Tongue (tissue), 3 donors: ENCODE measurements at places on chromosomes 16 and 17.

DNA sequence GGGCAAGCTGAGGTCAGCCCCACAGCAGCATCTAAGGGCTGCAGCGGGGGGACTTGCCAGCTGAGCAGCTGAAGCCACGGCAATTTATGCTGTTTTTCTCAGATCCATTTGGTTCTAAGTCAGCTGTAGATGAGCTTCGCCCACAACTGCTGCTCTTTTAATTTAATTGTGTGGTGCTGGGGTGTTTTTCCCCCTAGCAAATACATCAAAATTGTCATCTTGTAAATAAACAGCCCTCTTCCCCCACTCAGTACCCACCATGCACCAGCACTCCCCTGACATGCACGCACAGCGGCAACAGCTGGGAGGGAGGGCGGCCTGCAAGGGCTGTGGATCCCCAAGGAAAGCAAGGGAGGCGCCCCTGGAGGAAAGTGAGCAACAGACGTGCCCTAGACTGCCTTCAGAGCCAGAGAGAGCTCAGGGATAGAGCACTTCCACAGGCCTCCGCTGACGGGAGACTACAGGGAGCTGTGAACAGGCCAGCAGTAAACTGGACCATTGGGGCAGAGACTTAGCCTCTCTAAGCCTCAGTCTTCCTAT is 149.5 kb downstream of the TMEM132E start:
- no peak for DNase-seq

- peak; percentile 75 for DNase-seq
Observed at GRCh38 chr17:44970136-44970741, 2.1 kb upstream of the C1QL1 start.

GRCh38 chr16:47037396-47037745 is 63.9 kb upstream of the DNAJA2 start:
- no peak for DNase-seq

DNA sequence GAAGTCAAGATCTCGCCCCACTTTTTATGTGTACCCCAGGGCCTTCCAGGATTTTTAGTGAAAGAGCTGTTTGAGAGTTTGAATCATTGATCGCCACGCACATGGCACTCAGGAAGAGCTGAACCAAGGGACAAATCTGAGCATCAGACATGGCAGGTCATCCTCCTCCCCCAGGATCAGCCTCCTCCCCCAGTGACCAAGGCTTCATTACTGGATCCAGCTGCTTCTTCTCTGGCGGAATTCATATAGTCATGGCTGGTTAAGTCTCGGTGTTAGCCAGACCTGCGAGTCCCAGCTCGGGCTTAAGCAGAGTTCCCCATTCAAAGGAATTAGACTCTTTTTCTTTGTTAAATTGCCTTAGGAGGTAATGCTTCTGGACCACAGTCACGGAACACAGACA is 32.5 kb downstream of the CDRT4 start:
- DNase-seq, result peak; percentile 75

GRCh38 chr17:31724026-31724425 is 135.0 kb downstream of the COPRS start:
- no peak for DNase-seq

- peak; percentile 67 for DNase-seq
Observed at GRCh38 chr17:73901661-73902415, 257.6 kb upstream of the SDK2 start.

GRCh38 chr17:17109907-17110306 is 67.7 kb downstream of the MPRIP start:
- no peak for DNase-seq

DNA sequence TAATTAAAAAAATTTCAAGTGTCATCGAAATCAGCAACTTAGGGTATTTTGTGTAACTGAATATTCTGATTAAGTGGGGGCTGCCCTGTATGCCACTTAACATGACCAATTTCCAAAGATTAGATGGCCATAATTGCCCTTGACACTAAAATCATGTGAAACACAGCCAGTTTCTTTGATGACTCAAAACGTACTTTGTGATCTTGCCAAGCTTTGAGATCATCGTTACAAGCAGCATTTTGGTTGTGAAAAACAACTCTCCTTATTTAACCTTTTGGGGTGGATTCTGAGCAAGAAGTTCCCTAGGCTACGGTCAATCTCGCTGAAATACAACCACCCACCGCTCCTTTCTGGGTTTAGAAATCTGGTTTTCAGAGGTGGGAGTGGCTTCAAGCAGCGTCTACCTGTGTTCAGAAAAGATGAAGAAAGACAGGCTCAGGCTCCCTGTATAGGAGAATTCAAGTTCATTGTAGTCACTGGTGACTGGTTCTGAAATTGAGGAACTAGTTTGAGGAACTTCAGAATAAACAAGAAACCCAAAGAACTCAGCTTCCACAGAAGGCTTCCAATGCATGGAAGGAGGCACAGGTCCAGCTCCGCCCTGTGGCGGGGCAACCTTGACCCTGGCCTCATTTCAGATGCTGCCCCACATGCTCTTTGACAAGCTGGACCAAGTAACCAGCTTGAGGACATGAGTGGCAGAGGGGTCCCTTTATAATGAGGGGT is 9.4 kb downstream of the MAP3K14 start:
- DNase-seq, result peak; percentile 56

GRCh38 chr17:699345-699744 is 15.3 kb downstream of the VPS53 start:
- DNase-seq, result no peak

- no peak for DNase-seq
Observed at GRCh38 chr17:42953669-42954068, 10.6 kb downstream of the AARSD1 start.

GRCh38 chr17:44358066-44358465 is 5.6 kb downstream of the FAM171A2 start:
- DNase-seq, result no peak

DNA sequence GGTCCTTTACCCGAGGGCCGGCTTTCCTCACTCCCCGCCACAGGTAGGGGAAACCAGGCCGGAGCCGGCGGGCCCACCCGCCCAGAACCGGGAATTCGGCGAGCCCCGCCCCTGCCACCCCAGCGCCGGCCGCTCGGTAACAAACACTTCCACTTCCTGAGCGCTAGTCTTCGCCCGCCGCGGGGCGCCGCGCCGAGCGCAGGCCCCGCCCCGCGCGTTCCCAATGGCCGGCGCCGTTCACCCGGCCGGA is 224 bp upstream of the NHERF1 start:
- DNase-seq, result no peak

DNA sequence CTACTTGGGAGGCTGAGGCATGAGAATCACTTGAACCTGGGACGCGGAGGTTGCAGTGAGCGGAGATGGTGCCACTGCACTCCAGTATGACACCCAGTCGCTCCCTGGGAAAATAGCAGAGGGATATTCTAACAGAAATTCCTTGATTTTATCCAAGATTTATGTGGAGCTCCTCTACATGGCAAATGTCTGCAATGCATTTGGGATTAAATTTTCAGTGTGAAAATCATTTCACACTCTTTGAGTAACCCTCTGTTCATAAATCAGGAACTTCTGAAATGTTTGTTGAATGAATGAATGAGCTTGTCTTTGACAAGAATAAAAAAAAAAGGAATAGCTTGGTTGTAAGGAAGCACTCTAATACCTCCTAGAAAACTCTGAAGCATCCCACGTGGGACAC is 305.8 kb downstream of the SHISA9 start:
- DNase-seq, result no peak

GRCh38 chr17:36755586-36755985 is 154.2 kb downstream of the MRM1 start:
- no peak for DNase-seq

DNA sequence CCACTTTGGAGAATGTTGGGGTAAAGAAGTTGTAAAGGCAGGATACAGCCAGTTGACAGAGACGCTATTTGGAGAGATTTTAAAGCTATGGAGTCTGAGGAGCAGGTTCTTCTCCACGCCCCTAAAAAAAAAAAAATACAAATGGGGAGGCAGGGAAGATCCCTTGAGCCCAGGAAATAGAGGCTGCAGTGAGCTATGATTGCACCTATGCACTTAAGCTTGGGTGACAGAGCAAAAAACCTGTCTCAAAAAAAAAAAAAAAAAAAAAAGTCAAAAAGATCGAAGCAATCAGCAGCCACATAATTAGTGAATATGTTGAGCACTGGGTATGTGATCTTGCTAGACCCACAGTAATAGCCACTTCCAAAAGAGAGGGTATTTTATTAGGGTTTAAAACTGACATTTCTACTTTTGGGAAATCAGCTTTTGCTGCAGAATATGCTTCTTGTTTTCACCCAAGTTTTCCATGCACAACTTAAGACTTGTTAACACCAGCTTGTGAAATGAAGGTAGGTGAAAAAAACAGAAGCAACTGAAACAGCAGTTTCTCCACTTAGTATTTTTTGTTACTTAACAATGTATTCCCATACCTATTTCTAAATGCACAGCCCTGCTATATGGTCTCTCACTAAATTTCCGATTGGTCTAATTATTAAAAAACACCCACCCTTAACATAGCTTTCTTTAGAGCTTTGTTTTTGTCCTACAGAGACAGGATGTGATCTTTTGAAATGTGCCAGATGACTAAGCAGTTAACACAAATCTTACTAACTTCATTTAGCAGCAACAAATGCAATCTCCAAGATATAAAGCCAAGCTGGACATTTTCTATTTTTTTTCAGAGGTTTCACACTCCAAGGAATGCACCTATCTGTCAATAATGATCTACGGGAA is 2.5 kb upstream of the ARL6IP1 start:
- no peak for DNase-seq

DNA sequence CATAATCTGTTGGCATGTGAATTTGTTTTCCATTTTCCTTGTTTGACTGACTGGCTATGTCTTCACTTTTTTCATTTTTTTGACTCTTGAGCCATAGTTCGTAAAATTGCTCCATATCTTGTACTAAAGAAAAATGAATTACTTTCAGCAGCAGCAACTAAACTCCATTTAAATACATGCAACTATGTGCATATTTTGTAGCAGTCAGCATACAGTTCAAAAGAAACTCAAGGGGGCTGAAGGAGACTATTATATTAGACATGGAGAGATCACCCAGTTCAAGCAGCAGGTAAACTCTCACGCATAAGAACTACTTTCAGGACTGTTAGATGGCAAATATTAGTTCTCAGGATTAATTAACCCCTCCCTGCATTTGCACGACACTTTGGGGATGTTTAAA is 13.6 kb upstream of the TXNDC11 start:
- no peak for DNase-seq

- DNase-seq, result no peak
Observed at GRCh38 chr16:16062023-16062937, 112.9 kb downstream of the ABCC1 start.

DNA sequence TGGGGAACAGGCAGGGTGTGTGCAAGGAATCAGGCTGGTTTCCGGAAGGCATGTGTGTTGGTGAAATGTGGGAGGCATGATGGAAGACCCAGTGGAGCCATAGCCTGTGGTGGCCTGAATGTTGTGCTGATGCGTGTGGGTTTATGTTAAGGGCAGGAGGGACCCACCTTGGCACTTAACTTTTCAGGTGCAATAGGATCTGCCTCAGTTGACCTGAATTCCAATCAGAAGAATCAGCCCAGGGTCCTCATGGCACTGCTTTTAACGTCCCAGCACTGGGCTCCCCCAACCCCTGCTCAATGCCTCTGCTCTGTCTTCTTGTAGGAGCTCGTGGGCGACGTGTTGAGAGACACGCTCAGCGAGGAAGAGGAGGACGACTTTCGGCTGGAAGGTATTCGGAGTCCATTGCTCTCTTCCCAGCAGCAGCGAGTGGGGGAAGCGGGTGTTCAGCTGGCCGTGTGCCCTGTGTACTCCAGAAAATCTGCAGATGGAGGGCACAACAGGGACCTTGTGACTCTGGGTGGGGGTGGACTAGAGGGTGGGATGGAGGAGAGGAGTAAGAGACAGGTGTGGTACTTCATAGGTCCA is 59.9 kb downstream of the NKD1 start:
- no peak for DNase-seq

- DNase-seq, result no peak
Observed at GRCh38 chr16:62752854-62753253, 716.6 kb upstream of the CDH8 start.

- no peak for DNase-seq
Observed at GRCh38 chr17:1412185-1413110, 12.4 kb upstream of the YWHAE start.

- DNase-seq, result no peak
Observed at GRCh38 chr17:10336393-10336792, 36.4 kb downstream of the MYH13 start.

GRCh38 chr16:79272141-79272577 is 328.4 kb downstream of the MAF start:
- no peak for DNase-seq

GRCh38 chr17:30137158-30137557 is 20.5 kb downstream of the NSRP1 start:
- DNase-seq, result no peak

DNA sequence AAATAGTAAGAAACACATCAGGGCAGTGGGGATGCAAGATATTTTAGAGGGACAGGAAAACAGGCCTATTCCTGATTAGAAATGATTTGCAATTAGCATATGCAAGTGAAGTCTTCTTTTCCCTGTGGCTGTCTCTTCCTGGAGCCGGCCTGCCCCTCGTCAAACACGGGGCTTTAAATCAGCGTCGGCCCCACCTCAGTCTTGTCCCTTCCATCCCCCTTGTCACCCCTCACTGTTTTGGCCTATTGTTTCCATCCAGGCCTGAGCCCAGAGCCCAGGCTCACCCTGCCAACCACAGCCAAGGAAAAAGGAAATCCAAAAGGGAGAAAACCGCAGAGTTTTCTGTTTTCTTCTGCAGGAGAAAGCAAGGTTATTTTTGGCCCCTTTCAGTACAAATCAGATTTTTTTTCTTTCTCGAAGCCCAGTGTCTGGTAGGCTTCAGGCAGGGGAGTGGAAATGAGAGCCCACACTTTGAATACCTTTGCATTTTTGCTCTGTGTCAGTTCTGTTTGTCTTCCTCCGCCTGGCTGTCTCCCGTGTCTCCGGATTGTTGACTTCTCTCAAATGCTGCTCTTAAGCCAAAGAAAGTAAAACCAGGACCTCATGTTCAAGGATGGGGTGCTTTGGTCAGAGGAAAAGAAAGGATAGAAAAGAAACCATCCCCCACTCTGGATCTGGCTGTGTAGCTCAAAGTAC is 399.9 kb upstream of the CDH11 start:
- peak; percentile 17 for DNase-seq

- peak; percentile 67 for DNase-seq
Observed at GRCh38 chr16:11329891-11330290, 15.4 kb upstream of the RMI2 start.

DNA sequence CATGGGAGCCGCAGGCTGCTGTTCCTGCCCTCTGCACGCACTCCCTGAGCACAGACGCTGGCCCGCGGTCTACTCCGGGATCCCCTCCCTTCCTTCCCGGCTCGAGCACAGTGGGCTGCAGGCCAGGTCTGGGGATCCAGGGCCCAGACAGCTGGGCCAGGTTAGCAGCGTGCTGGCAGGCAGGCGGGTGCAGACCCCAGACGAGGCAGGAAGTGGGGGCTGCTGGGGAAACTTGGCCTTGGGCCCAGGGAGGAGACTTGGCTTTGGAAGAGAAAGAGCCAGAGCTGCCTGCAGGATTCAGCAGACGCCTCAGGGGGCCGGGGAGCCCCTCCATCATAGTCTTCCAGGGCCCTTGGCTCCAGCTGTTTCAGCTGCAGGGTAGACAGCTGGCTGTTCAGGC is 30.2 kb upstream of the ABCC3 start:
- DNase-seq, result peak; percentile 99

GRCh38 chr17:80861892-80862291 is 129.7 kb upstream of the CHMP6 start:
- DNase-seq, result peak; percentile 72

GRCh38 chr16:61002479-61003204 is 1033.6 kb downstream of the CDH8 start:
- DNase-seq, result peak; percentile 7
